ENCODE measurements at places on chromosomes 12 and 14.

GRCh38 chr14:23930742-23931141, 22.8 kb upstream of the DHRS4 start:
- DNase-seq = no peak

- DNase-seq = no peak
Measured at GRCh38 chr12:76649099-76649498, 89.5 kb upstream of the OSBPL8 start.

DNA sequence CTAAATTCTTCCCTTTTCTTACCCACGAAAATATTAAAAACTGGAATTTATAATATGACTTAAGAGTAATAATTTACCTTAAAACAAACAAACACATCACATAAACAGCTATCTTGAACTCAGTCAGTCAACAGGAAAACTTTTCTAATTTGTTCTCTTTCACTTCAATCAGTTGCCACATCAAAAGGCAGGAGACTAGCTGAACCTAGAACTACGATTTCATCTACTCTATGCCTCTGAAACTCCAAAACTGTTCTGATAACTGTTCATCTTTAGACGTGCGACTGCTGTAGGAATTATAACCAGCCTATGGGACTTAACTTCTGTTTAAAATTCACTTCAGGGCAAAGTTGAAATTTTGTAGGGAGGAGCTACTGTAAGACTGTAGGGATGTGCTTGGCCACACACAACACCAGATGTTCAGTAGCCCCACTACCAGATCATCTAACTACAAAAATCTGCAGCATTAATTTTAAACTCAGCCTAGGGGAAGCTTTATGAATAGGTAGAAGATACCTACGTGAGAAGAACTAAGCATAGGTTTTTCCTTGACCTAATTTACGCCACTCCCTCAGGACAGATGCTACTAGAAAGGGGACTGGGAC, 7.6 kb upstream of the RAD51AP1 start:
- DNase-seq = no peak

DNA sequence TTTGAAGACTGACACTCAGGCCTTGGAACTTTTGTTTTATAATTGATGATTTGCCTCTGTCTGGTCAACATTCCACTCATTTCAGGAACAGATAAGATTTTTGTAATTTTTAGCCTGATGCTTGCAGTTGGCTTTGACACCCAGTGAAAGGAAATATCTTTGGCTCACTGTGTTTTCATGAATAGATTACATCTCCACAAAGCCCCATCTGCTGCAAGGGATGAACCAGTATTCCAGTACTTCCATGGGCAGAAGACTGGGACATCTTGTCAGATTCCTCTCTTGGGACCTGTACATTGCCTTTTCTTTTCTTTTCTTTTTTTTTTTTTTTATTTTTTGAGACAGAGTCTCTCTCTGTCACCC, 28.4 kb downstream of the GSG1 start:
- DNase-seq = no peak

DNA sequence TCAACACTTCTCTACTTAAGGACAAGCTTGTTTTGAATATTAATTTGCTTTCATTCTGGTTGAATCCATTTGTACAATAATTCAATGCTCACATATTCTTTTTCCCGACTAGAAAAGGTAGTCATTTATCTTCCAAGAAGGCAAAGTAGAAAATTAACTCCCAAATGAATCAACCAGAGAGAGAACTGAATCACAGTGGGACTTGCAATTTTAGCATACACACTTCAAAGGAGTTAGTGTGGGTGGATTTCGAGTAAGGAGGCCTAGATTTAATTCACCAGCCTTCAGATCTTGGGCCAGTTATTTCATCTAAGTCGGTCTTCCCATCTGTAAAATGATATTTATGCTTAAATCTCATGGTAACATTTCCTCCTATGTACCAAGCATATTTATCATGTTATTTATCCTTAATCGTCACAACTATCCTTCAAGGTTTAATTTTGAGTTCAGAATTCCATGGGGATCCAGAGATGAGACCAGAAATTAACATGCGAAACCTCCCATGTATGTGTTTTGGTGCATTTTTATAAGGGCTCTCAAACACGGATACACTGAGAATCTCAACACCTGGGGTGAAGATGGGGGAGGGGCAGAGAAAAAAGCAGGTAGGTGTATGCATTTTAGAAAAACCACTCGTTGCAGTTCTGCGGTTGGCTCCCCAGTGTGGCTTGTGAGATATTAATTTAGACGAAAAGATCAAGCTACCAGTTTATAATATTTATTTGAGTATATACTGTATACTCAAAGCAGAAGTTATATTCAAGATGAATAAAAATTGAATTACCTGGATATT, 38.9 kb upstream of the IL22 start:
- DNase-seq = no peak

DNA sequence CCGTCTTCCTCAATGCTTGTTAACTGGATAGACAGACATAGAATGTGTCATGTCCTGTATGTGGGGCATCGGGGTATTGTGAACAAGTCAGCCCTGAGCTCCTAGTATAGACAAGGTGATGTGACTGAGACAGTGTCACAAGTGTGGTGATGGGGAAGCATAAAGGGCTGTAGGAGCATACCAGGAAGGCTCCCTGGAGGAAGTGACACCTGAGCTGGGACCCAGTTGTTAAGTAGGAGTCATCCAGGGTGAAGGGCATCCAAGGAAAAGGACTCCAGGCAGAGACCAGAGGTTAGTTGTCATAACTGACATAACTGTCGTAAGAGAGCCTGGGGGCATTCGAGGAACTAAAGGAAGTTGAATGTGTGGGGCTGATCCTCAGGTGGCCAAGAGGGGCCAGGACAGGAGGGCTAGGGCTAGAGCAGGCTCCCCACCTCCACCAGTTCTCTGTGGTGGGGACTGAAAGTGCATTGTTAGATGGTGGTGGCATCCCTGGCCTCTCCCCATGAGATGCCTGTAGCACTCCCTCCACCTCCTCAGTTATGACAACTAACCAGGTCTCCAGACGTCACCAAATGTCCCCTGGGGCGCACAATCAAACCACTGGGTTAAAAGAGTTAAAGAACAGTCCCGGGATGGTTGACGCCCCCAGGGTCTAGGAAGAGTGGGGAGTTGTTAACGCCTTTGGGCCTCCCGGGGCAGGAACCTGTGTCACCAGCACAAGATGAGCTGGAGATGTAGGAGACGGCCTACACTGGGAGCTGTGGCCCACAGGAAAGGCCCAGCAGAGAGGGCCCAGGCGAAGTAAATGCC, 2.4 kb downstream of the FICD start:
- no peak for DNase-seq

DNA sequence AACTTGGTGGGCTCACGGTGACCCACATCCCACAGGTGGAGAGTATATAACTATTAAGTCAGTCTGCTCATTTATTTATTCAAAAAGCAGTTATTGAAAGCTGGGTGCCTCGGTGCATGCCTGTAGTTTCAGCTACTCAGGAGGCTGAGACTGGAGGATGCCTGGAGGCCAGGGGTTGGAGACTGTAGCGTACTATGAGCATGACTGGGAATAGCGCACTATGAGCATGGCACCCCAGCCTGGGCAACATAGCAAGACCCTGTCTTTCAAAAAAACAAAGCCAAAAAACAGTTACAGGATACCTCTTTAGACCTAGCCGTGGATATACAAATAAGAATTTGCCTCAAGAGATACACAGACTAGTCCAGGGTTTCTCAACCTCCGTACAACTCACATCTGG, 139.8 kb downstream of the ZFP36L1 start:
- DNase-seq = no peak

DNA sequence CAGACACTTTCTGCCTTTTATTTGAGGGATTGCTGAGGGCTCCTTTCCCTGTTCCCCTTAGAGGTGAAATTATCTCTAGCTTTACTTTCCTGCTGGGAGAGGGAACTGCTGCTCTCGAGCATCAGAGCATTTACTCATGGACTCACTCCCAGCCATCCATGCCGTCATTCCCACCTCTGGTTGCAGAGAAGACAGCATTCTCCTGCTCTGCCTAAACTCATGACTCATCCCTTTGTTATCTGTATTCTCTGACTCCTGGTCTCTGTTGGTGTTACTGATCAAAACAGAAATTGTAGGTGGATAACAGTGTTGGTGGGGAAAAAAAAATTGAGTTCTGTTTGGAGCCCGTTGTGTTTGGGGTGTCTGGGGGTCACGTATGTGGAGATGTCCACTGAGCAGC, 159.3 kb downstream of the TTC8 start:
- DNase-seq = no peak

- peak; percentile 14 for DNase-seq
Measured at GRCh38 chr12:122964439-122965257, 1.6 kb downstream of the ABCB9 start.

- DNase-seq = no peak
Measured at GRCh38 chr14:49732896-49733295, 35.1 kb upstream of the KLHDC2 start.

- no peak for DNase-seq
Measured at GRCh38 chr12:49094160-49094974, at the start of gene DHH. Gene DHH (minus strand): TSS chr12:49094801. CDS start chr12:49094512, 289 bp downstream.

GRCh38 chr12:104742551-104743201, 215.4 kb downstream of the SLC41A2 start:
- no peak for DNase-seq

DNA sequence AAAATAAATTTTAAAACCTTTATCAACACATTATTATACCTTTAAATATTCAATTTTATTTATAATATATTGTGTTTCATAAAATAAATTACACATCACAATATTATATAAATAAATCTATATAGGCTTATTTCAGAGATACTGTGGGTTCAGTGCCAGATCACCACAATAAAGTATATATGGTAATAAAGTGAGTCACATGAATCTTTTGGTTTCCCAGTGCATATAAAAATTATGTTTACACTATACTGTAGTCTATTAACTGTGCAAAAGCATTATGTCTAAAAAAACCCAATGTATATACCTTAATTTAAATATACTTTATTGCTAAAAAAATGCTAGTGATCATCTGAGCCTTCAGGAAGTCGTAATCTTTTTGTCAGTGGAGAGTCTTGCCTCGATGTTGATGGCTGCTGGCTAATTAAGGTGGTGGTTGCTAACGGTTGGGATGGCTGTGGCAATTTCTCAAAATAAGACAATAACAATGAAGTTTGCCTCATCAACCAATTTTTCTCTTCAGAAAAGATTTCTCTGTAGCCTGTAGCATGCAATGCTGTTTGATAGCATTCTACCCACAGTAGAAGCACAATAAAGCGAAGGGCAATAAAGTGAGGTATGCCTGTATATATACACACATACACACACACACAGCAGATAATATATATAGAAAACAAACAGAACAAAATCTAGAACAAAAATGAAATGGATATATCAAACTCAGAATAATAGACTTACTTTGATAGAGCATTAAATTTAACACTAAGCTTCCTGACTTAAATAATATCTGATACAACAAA, 32.4 kb downstream of the CCDC59 start:
- no peak for DNase-seq

GRCh38 chr12:124848621-124849380, 14.9 kb downstream of the SCARB1 start:
- no peak for DNase-seq

All from hematopoietic multipotent progenitor cell treated with erythropoietin and hydrocortisone succinate and interleukin-3 and kit ligand, for 17 days (in vitro differentiated cells).